ENCODE measurements at places on chromosomes 13 and 19.
A peak's percentile ranks its signal among the peaks of the same experiment; 100 is the strongest.

- DNase-seq, result no peak
Measured at GRCh38 chr19:40561947-40562346, 14.7 kb upstream of the SHKBP1 start.

DNA sequence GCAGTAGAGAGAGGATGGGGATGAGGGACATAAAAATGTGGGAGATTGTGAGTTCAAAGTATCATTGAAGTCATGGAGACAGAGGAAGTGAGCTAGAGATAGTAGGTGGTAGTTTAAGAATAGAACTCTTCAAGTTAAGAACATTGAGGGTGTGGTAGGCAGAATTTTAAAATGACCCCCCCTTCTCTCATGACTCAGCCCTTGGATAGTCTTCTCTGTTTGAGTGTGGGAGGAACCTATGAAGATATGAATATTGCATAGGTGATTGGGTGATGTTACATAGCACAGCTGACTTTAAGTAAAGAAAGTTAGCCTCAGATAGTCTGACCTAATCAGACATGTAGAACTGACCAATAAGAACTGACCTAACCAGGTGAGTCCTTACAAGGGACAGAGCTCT, 418.6 kb downstream of the FOXO1 start:
- no peak for DNase-seq

GRCh38 chr19:58558623-58559274, 338 bp upstream of the UBE2M start:
- DNase-seq, result peak; percentile 100

GRCh38 chr19:46913852-46914430, 53.1 kb downstream of the ARHGAP35 start:
- no peak for DNase-seq

DNA sequence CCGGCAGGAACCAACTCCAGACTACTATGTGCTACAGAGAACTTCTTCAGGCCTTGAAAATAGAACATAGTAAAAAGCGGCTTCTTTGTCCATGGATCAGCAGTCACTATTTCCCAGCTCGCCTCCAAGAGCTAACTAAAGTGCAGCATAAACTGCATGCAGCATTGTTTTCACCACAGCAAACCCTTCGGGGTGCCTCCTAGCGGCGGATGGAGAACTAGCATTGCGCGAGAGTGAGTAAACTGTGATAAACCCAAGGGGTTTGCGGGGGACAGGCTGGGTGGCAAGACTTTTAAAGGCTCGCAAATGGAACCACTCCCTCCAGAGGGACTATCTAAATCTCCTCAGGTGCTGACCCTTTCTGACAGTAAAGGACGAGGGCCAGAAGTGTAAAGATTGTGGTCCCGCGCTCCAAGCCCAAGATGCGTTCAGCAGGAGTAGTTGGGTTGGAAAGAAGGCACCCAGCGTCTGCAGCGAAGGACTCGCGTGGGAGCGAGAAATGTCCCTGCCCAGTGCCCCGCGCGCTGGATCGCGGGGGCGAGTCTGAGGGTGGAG, 21.5 kb upstream of the SGCG start:
- no peak for DNase-seq

DNA sequence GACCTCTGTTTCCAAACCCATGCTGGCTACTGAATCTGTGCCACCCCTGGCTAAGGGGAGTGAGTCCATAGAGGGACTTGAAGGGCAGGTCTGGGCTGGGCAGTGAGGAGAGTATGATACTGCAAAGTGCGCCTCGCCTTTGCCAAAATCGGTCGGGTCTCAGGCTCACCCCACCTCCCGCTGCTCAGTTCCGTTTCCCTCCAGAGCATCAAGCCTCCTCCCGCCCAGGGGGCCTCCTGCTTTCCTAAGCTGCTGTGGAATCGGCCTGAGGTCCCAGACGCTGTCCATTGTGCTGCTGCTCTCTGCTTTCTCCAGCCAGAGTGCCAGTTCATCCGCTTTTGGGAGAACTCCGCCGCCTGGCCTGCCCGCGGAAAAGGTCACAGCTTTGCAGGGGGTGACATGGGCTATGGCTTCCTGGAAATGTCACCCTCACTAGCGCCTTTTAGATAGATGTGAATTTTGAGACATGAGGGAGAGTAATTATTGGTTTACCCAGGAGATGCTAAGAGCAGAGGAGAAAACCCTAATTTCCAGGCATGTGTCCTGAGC, 1418.4 kb downstream of the UQCRFS1 start:
- no peak for DNase-seq

DNA sequence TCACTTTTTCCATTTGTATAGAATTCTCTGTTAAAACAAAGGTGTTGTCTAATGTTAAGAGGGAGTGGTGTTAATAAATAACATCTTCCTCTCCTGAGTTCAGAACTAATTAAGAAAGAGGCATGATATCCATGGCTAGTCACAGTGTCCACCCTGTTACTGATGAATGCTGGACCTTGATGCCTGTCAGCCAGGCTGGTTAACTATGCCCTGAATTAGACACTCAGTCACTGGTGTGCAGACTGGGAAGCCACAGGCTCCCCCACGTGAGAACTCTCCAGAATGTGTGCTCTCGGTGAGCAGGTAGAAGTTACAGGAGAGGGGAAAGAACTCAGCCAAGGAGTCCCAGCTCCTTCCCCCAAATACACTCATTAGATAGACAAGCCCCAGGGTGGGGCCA, 56.1 kb upstream of the RNF113B start:
- DNase-seq, result no peak

DNA sequence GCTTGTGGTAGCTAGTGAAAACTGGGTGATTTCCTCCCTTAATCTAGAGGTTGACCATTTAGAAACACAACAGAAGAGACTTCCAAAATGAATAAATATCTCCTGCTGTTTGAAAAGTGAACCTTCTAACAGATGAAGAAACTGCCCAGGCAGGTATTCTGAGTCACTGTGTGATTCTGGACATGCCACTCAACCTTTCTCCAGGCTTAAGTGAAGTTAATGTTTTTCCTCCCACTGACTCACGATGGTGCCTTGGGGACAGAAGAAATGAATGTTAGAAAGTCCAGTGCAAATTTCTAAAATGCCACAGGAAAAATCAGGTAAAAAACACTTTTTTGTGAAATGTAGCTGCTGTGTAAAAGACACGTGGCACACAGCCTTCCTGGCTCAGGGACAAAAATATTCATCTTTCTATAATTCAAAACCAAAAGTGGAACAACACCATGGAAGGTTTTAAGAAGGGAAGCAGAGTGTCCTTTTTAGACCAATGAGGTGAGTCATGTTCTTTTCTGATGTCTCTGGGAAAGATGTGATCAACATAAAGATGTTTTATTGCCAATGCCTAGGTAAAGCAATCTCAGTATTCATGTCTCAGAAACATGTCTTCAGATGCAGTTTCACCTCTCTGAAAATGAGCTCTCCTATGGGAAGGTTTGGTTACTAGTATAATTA, 9.1 kb downstream of the UBE2L5 start:
- DNase-seq, result no peak

DNA sequence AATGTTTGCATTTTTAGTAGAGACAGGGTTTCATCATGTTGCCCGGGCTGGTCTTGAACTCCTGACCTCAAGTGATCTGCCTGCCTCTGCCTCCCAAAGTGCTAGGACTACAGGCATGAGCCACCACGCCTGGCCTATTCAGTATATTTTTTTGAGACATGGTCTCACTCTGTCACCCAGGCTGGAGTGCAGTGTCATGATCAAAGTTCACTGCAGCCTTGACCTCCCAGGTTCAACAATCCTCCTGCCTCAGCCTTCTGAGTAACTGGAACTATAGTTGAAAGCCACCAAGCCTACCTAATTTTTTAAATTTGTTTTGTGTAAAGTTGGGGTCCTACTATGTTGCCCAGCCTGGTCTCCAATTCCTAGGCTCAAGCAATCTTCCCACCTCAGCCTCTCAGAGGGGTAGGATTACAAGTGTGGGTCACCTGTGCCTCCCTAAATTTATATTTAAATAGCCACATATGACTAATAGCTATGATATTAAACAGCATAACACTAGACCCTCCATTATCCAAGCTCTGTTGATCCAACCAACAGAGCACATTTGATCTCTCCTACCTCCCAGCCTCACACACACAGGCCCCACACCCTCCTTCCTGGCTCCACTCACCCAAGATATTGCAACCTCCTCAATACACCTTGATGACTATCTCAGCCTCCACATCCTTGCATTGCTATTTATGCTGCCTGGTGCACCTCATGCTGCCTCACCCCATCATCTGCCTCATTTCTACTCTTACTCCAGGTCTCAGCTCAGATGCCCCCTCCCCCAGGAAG, 2.1 kb upstream of the CEACAM19 start:
- DNase-seq, result no peak

DNA sequence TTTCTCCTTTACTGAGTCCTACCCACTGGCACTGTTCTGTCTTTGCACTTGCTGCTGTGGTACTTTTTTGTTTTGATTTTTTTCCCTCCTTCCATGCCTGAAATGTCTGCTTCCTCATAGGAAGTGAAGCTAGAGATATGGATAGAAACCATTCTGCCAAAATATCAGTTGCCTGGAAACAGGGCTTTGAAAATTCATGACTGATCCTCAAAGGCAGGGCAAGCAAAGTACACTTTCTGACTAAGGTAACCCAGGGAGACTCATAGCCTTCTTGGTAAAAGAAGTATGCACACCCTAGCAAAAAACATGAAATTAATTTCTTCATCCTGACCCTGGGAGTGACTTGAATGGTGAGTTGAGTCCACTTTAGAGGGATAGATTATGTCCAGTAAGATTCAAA, 329.8 kb downstream of the MYO16 start:
- no peak for DNase-seq

DNA sequence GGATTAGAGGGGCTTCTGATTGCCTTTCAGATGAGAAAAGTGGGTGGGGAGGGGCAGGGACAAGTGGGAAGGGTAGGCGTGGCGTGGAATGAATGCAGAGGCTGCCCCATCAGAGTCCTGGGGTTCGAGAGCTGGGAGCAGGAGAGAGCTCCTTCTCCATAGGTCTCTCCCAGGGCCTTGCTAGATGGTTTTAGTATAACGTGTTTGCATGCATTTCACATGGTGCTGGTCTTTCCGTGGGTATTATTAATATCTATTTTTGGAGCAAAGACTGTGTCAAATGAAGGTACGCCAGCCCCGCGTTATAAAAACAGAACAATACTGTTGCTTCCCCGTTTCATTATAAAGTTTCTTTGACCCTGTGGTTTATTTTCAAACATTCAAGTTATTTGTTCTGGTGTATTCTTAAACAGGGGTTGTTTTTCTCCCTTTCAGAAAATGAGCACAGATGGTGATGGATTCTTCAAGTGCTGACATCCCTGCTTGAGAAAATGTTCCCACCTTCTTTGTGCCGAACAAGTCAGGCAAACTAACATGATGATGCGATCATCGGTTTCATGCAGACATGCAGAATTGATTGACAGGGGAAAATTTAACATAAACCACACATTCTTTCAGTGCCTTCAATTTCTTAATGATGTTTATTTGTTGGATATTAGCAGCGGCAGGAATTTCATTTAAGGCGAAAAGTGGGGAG, 62.1 kb upstream of the ZNF536 start:
- no peak for DNase-seq
